Left hindlimb (tissue), 1 donor: ENCODE measurements at places on chromosomes 6 and 20.
A peak's percentile ranks its signal among the peaks of the same experiment; 100 is the strongest.

DNA sequence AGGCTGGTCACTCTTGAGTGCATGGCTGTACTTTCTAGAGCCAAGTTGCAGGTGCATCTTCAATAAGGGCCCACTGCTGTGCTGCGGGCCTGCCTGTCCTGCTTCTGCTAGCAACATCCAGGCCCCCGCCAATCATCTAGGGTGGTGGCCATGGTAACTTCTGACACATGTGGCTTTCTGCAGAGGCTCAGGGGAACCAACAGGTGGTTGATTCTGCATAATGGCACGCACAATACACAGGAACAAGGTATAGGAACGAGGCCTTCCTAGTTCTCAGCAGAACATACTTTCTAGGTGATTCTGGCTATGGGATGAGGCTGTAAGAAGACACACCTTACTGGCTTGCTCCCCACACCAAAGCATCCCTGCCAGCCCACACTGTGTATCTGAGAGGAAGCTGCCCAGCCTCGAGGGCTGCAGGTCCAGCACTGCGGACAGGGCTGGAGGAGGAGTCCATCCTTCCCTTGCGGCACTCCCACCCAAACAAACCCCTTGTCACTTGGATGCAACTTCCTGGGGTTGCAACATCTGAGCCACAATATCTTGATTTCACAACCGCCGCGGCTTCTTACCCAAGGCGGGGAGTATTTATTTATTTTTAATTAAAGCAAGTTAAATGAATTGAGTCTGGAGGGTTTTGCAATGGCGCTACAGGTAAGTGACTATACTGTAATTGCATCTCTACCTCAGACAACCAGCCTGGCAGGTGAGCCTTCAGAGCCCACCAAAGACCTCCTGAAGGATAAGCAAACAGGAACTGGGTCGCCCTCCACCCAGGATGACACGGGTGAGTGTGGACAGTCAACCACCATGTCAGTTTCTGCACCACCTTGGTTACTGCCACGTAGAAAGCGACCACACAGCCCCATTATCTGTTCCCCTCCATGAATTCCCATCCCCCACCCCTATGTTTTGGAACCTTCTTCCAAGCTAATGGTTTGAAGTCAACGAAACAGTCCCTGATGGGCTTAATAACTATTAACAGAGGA lies 49.6 kb downstream of the SULF2 start:
- DNase-seq = no peak

DNA sequence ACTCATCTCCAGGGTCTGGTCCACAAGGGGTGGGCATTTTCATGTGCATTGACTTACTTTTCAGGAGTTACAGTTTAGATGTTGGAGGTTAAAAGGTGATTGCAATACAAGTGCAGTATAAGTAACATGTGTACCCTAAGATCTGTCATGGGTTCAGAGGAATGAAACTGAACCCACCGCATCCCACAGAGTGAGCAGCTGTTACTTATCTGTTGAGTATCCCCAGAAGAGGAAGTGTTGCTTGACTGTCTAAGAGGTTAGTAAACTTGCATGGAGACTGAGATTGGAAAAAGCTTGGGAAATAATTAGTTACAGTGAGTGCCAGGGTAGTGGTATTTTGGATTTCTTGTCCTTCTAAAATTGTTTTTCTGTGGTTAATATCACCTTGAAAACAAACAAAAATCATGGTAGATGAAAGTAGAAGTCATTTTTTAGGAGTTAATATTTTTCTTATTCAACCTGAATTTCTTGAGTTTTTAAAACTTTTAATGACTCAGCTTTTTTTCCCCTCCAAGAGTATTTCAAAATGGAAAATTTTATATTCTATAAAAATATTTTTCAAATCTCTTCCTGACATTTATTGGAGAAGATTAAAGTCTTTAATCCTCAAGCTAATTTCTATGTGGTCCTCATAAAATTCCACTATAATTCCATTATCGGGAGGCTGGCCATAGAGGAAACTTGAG lies 306.1 kb downstream of the ZNF217 start:
- no peak for DNase-seq

GRCh38 chr6:145087034-145087433 lies 648.3 kb downstream of the EPM2A start:
- no peak for DNase-seq

DNA sequence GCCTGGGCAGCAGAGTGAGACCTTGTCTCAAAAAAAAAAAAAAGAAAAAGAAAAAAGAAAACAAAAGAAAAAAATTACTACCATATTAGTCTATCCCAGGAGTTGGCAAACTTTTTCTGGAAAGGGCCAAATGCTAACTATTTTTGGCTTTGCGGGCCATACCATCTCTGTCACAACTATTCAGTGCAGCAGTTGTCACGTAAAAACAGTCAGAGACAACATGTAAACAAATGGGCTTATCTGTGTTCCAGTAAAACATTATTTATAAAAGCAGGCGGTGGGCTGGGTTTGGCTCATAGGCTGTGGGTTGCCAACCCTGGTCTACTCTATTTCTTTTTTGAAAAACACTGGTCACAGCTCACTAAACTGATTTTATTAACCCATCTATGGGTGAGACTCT lies 53.4 kb downstream of the EYA2 start:
- no peak for DNase-seq

GRCh38 chr20:58245181-58245891 lies 16.9 kb upstream of the ANKRD60 start:
- no peak for DNase-seq

DNA sequence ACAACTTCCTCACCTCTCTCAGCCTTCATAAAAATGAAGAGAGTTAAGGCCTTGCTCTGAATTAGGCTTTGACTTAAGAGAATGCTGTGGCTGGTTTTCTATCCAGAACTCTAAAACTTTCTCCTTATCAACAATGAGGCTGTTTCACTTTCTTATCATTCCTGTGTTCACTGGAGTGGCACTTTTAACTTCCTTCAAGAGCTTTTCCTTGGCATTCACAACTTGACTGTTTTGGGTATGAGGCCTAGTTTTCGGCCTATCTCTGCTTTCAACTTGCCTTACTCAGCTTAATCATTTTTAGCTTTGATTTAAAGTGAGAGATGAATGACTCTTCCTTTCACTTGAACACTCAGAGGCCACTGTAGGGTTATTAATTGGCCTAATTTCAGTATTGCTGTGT lies 4.3 kb upstream of the LOC128125822 start:
- no peak for DNase-seq

DNA sequence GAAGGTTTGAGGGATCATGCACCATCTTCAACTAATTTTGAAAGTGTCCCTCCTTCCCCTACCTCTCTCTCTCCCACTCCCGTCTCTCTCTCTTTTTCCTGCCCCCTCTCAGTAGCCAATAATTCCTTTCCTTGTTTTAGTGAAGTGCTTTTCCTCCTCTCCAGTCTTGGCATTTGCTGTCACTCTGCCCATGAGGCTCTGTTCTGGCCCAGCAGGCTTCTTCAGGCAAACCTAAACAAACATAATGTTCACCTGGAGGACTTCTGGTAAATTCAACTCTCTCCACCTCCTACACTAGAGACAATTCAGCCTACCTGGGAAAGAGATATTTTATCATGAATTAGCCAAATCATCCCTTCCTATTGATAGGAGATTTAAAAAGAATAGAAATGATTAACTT lies 320.4 kb upstream of the RNF24 start:
- DNase-seq = no peak

- DNase-seq = peak; percentile 51
These were observed at the start of gene FAM162B for GRCh38 chr6:116764961-116765841. FAM162B (minus strand) TSS chr6:116765719; CDS start chr6:116765576, 143 bp downstream.

DNA sequence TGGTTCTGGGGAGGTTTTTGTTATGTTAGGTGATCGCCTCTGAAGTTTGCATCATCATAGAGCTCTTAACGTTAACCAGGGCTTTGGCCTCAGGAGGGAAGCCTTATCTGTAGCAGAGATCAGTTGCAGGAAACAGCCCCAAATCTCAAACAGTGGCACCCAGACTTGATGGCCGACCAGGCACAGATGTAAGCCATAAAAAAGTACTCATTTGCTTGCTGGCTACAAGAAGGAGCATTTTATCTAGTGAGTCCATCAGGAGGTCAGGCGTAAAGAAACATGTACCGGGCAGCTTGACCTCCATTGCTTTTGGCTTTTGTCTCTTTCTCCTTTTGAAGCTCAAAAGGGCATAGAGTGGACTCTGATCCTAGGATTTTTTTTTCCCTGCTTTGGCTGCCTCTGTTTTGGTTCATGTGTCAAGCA lies 122.3 kb downstream of the CCDC170 start:
- no peak for DNase-seq

- DNase-seq = no peak
These were observed 435 bp downstream of the KIFC1 start for GRCh38 chr6:33391922-33392594.

DNA sequence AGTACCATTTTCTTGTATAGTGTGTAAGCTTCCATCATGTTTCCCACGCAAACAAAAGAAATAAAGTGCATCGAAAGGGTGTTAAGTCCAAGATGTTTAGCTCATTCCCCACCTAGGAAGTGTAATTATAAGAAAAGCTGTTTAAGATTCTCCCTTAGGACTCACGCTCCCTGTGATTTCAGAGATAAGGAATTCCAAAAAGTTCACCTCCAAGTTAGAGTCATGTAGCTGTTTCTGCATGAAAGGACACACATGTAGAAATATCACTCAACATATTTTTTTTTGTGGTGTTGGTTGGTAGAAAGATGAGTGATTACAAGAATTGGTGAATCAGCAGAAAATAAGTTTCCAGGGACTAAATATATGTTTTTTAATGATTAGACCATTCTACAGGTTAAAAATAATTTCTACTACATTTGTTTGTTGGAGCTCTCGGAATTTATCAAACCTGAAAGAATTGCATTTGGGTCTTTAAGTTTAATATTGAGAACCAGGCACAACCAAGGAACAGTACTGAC lies 10.4 kb downstream of the OPN5 start:
- DNase-seq = no peak

GRCh38 chr6:134593024-134593423 lies 275.1 kb upstream of the SGK1 start:
- no peak for DNase-seq

- DNase-seq = no peak
These were observed 60.8 kb downstream of the RTN4IP1 start for GRCh38 chr6:106568530-106568929.

GRCh38 chr20:23782366-23782983 lies 31.7 kb upstream of the CST1 start:
- DNase-seq = no peak

DNA sequence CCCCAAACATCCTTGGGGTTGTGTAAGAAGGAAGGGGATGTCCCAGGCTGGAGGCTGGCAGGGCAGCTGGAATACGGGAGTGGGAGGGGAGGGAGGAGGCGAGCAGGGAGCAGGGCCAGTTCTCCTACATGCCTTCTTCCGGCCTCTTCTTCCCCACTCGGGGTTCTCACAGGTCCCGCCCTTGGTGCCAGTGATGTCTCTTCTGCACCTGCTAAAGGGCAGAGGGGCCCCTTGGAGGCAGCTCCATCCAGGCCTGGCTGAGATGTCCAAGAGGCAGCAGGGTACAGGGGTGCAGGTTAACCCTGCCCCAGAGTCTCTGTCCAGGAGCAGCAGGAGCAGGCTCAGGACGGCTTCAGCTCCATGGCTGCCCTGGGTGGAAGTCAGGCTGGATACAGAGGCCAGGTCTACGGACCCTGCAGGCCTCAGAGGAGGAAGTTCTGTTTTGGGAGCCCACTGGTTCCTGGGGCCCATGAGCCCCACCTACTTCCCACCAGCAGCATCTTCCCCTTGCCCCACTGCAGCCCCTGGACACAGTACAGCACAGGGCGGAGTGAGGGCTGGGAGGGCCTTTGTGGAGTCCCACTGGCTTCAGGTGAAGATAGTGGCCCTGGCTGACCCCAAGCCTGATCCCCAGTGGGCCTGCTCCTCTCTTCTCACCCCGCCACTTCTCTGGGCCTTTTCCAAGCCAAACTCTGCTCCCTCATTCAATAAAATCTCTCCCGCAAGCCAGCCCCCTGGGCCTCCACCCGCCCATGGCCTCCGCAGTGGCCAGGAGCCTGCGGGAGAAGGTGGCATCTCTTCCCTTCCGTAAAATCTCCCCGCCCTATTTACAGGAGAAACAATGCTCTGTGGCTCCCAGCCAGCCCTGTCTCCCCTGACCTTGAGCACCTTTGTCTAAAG lies 60.4 kb downstream of the YTHDF1 start:
- no peak for DNase-seq

DNA sequence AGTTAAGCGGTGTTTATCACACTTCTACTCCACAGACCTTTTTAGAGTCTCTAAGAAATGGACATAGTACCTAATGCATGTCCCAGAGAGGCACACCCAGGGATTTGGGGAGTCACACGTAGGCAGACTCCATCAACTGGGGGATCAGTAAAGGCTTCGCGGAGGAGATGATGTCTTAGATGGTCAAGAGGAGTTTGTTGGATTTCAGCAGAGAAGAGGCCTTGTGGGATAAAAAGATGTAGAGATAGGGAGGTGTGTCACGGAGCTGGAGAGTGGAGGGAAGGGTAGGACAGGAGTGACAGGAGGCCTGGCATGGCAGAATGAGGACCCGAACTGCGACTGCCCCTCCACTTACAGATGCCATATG lies 9.1 kb downstream of the DYNLRB1 start:
- no peak for DNase-seq

GRCh38 chr6:140001005-140001404 lies 626.6 kb upstream of the CITED2 start:
- DNase-seq = no peak

DNA sequence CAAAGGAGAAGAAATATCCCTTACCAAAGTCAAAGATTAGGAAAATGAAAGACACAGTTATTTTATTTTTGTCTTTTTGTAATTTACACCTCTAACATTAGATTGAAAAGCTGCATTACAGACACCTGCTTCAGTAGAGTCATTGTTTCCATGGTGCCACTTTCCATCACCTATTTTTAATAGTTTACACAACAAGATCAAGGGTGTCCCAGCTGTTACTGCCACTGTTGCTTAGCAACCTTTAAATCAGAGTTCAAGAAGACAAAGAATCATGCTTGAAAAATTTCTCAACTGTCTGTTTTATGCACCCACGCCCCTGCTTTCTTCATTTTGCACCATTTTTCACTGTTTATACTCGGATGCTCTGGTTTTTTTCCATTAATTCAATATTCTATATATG lies 668.2 kb upstream of the GJE1 start:
- no peak for DNase-seq

- DNase-seq = no peak
These were observed 14.9 kb downstream of the SH3BGRL2 start for GRCh38 chr6:79646006-79646405.

GRCh38 chr6:6700407-6701270 lies 112.1 kb downstream of the LY86 start:
- no peak for DNase-seq

DNA sequence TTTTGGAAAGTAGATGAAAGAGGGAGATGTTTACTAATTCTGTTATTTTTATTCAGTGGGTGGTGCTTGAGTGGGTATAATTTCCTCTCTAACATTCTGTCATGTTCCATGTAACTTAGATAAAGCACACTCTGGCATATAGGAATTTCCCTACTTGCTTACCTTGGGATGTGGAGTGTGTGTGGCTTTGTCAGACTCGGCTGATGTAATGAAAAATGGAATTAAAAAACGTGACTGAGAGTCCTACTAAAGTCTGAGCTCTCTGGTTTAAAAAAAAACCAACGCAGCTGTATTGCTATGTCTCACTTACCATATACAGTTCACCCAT lies 98.3 kb downstream of the JARID2 start:
- DNase-seq = no peak
